Activated CD4-positive, alpha-beta T cell treated with anti-CD3 and anti-CD28 coated beads for 24 hours (primary cell): ENCODE measurements at places on chromosomes 12 and 14.
A peak's percentile ranks its signal among the peaks of the same experiment; 100 is the strongest.

DNA sequence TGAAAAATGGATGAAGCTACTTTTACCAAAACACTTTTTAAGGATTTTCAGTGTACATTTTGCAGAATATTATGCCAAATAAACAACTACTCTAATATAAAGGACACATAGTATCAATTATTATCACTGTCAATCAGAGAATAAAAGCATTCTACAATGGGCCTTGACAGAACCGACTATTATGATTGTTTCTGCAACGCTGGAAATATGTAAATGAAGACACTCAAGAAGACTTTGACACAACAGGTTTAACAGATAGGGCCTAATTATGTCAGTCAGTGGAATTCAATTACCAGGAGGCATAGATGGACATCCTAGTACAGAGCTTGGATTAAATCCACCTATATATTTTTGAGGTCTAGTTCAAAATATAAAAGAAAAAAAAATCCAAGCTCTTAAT, 58.7 kb upstream of the SOX5 start:
- no peak for DNase-seq

GRCh38 chr12:62657363-62657632, 190.7 kb downstream of the MON2 start:
- DNase-seq, result no peak

- no peak for DNase-seq
Measured at GRCh38 chr14:91897106-91897701, 29.9 kb upstream of the TC2N start.

DNA sequence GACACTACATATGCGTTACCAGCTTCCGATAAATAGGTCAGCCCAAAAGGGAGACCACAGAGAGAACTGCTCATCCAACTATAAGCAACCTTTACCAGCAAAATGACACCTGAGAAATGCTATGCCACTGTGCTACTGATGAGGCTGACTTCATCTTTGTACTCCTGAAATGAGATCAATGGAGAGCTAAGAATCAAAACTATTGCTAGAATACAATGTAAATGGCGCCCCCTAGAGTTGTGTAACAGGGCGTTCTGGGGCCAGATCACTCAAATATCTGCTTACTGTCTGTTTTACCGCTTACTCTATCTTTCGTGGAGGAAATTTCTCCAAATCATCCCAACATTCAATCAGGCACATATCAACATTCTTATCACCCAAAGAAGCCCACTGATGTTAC, 4.6 kb downstream of the ZNF384 start:
- DNase-seq, result peak; percentile 52

DNA sequence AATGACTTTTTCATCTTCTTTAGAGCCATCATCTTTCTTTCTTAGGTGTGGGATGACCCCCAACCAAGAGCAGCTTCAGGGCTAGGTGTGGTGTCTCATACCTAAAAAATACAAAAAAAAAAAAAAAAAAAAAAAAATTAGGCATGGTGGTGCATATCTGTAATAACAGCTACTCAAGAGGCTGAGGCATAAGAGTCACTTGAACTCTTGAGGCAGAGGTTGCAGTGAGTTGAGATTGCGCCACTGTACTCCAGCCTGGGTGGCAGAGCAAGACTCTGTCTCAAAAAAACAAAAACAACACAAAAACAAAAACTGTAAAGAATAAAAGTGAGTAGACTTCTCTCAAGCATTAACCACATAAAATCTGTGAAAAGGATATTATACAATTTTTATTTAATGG, 8.0 kb upstream of the ATF7IP start:
- no peak for DNase-seq

DNA sequence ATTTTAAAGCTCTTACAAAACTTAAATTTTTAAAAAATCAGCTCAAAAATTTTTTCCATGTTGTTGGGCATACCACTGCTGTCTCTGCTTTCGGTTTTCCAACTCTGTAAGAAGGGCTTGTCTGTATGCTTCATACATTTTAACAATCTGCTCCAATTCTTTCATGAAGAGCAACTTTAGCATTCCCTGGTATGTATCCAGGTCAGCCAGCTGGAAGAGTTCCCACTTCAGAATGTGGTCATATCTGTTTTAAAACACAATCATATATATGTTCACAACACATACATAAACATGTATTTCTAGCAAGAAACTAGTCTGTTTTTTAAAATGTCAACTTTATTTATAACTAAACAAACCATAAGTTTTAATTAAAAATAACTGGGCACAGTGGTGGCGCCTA, 33.0 kb downstream of the SAV1 start:
- DNase-seq, result no peak
